Astrocyte of the hippocampus (primary cell): ENCODE measurements at places on chromosomes 7 and 10.

DNA sequence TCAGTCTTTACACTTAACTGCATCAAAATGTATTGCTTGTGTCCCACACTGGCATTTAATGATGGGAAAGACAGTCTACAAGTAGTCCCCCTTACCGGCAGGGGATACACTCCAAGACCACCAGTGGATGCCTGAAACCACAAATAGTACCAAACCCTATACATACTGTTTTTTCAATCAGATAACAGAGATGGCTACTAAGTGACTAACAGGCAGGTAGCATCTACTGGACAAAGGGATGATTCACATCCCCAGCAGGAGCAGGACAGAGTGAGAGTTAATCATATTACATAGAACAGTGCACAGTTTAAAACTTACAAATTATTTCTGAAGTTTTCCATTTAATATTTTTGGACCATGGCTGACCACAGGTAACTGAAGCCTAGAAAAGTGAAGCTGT is 13.2 kb downstream of the TMEM243 start:
- DNase-seq, result no peak

- no peak for DNase-seq
Observed at GRCh38 chr10:77493239-77493806, 144.3 kb downstream of the KCNMA1 start.

DNA sequence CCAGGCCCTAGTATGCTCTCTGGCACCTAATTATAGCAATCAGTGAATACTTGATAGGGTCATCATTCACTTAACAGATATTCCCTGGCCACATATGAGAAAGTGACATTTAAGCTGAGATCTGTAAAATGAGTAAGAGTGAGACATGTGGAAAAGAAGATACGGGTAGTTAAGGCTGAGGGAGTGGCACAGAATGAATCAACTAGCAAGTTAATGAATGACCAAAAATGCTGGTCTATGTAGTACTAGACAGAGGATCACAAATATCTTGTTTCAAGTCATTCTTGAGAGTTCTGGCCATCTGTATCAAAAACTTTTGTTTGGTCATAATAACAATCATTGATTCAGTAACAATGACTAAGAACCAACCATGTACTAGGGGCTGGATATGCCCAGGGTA is 954.9 kb downstream of the CNTNAP2 start:
- DNase-seq, result no peak

DNA sequence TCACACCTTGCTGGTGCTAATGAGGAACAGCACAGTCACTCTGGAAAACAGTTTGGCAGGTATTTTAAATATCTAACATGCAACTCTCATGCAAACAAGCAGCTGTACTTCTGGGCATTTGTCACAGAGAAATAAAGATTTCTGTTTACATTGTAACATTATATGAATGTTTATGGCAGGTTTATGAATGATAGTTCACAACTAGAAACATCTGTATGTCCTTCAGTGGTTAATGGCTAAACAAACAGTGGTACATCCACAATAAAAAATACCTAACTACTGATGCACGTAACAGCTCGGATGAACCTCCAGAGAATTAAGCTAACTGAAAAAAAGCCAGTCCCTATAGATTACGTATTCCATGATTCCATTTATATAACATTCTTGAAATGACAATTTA is 109.6 kb downstream of the GPR37 start:
- DNase-seq, result no peak

- DNase-seq, result peak; percentile 26
Observed at GRCh38 chr10:103676058-103676785, 179.2 kb downstream of the SH3PXD2A start.

DNA sequence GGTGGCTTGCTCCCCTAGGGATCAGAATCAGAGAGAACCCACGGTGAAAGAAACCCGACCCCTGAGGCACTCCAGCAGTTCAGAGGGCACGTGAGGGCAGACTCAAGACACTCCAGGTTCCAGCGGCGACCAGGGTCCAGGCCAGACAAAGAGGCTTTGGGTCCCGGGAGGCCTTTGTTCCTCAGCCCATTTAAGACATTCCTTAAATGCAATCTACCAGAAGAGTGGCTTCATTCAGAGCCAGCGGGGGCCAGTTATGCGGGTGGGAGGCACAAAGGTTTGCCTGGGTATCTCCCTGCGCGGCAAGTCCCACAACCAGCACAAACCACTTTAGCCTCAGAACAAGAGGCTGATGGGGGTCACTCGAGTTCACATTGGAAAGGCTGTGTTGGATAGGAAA is 53.6 kb downstream of the AFAP1L2 start:
- peak; percentile 80 for DNase-seq

DNA sequence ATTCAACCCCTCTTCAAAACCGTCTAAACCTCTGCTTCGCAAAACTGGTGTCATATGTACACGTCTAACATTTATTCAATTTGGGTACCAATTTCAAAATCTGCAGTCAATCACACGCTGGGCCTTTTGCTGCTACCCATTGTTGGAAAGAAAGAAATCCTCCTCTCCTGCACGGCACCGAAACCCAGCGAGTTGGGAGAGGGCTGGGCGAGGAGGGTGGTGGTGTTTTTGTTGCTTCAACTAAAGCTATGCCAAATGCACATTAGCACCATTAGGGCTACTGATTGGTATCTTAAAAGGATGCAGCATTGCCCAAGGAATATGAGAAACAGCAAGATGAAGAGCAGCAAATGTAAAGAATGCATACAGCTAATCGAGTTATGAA is 7.8 kb downstream of the EBF3 start:
- DNase-seq, result no peak

DNA sequence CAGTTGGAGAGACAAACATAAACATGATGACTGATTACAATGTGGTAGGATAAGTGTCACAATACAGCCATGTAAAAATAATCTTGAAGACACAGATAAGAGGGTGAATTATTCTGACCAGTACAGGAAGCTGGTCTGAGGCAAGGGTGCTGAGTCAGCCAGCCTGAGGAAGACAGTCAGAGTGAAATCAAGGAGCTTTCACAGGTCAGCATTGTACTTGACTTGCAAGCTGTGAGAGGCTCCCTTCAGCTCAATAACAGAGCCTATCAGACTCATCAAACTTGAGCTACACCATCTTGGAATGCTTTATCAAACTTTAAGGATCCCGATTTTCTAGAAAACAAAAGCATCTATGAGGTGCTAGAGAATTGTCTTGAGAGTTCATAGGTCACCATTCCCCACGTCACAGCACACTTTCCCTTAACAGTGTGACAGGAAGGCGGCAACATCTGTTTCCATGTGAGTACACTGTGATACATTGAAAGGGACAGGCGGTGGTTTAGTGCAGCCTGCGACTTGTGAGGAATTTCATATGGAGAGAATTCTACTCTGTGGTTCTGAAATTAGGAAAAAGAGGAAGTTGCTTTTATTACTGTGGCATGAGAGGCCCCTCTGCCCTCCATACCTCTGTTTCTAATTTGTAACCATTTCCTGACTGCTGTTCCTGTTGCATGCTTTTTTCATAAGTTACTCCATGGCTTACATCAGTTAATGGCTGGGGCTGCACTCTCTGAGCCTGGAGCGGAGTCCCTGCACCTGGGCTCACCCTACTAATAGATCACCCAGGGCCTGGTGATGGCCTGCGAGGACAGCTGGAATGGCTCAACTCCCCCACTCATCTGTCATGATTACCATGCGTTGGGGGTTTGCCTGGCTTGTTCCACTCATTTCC is 417.1 kb downstream of the SUGCT start:
- peak; percentile 35 for DNase-seq

DNA sequence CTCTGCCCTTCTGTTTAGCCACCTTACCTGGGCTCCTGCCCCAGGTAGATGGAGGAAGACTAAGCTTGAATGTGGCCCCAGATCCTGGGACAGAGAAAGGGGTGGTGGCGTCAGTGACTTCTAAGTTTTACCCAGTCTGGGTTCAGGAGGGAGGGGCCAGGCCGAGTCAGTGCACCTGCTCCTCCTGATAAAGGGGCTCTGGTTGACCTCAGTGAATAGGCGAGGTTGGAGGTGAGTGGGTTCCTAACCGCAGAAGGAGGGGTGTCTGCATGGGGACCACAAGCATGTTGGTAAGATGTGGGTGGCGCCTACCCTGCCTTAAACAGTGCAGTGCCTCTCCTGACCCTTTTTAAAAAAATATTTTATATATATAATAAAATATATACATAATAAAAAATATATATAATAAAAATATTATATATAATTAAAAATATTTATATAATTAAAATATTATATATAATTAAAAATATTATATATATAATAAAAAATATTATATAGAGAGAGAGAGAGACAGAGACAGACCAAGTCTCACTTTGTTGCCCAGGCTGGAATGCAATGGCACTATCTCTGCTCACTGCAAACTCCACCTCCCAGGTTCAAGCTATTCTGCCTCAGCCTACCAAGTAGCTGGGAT is 97.3 kb upstream of the GTF2I start:
- DNase-seq, result no peak

GRCh38 chr10:82321724-82322123 is 446.7 kb downstream of the NRG3 start:
- no peak for DNase-seq

DNA sequence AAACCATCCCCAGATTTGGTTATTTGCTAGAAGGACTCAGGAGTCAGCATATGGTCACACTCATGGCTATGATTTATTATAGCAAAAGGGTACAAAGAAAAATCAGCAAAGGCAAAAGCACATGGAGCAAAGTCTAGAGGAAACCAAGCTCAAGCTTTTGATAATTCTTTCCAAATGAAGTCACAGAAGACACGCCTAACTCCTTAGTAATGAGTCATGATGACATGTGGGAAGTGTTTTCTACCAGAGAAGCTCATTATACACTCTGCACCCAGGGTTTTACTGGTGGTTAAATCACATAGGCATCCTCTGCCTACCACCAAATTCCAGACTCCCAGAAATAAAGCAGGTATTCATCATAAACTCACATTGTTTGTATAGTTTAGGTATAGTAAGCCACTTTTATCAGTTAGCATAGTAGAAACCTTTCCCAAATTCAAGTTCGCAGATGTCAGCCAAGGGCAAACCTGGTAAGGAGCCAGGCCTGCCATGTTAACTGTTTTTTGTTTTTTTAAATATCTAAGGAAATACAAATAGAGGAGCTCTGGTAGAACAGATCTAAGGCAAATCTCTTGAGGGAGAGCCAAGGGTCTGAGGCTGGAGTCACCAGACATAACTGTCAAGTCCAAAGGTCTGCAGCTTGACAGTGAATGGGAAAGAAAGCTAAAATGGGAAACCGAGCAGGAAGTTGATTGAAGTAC is 15.4 kb upstream of the HIBADH start:
- peak; percentile 95 for DNase-seq

DNA sequence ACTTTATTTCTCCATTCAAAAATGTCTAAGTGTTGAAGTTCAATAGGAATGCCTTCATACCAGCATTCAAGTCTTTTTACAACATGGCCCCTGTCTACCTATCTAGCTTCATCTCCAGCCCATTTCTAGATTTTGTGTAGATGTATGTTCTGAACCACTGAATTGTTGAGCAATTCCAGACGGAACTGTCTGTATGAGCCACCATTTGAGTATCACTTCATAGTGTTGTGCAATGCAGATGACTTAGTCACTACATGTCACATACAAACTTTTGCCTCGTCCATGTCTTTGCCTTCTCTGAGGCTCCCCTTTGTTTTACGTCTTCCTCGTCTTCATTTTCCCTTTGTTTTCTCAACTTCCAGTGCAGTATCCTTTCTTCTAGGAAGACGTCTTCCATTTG is 118.1 kb downstream of the INHBA start:
- no peak for DNase-seq

GRCh38 chr7:150739033-150739432 is 1.8 kb downstream of the GIMAP5 start:
- DNase-seq, result no peak

- no peak for DNase-seq
Observed at GRCh38 chr7:96319439-96319838, 2.5 kb downstream of the SLC25A13 start.

DNA sequence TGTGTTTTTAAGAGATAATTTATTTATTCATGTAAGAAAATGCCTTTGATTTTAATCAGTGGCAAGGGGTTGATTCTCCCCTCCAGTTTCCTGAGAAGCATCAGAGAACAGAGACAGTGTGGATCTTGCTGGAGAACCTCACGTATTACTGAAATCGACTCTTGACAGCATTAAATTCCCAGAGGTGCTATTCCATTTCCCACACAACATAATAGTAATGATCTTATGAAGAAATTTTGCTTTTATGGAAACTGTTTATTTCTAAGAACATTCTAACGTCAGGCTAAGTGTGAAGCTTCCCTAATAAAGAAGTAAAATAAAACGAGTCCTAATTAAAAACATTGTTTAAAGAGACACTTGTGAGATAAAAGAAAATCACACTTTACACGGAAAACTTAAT is 293.1 kb upstream of the NRP1 start:
- DNase-seq, result no peak

- peak; percentile 44 for DNase-seq
Observed at GRCh38 chr7:22604246-22604645, 104.3 kb upstream of the STEAP1B start.

GRCh38 chr10:131422731-131423130 is 111.2 kb upstream of the TCERG1L start:
- no peak for DNase-seq

- no peak for DNase-seq
Observed at GRCh38 chr10:5698062-5698461, 13.4 kb downstream of the TASOR2 start.

- DNase-seq, result peak; percentile 72
Observed at GRCh38 chr7:113087071-113087998, 708 bp upstream of the GPR85 start.

DNA sequence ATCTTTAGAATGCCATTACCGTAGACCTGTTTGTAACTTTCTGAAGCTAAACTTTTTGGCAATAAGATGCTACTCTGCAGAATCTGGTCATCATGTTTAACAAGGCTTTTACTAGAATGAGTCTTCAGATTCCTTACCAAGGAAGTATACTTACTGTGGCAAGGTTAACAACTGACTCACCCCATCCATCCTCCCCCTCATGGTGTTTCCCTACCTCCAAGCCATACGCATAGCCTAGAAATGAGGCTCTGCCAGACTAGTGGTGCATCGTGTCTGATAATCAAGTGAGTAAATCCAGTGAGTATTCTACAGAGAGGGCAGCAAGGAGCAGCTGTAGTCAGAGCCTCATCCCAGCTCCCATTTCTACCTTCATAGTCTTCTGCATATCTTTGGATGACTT is 223.6 kb downstream of the IPMK start:
- DNase-seq, result peak; percentile 42

- peak; percentile 83 for DNase-seq
Observed at GRCh38 chr7:127253281-127254162, 781 bp upstream of the GRM8 start.

DNA sequence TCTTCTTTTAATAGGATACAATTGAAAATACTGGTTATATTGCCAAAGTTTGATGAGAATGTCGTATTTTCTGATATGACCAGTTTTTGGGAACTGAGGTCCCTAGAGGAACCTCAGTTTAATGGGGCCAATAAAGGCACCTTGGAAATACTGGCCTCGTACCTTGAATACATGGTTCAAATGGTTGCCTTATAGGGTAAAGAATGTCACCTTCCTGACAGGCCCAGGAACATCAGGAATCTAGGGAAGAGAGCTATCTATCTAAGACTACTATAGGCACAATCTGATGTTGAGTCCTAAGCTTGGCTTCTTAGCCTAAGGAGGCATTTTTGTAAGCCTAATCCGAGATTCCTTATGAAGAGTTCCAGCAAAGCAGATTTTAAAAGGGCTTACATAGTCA is 9.3 kb downstream of the SHTN1 start:
- DNase-seq, result no peak
